ENCODE measurements at places on chromosomes 2 and 18.

- DNase-seq: no peak
These were observed 99.0 kb upstream of the LTBP1 start for GRCh38 chr2:32847734-32848133.

GRCh38 chr18:44957461-44957860 is 276.8 kb downstream of the SETBP1 start:
- no peak for DNase-seq

DNA sequence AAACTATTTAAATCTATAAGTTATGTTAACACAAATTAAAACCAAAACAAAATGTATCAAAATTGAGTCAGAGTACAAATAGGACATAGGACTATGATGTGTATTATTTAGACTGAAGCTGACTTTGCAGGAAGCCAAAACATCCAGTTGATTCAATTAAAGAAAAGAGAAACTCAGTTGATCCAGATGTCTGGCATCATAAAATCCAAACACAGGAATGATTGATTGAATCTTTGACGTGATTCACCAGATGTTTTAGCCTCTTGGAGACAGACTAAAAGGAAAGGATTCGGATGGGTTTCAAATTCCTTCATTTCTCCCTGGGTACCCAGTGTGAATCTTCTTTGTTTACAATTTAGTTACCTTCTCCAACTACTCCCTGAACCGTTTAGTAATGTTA is 272.9 kb downstream of the IRS1 start:
- no peak for DNase-seq

- no peak for DNase-seq
These were observed 61.9 kb upstream of the IL1R1 start for GRCh38 chr2:102080451-102081242.

DNA sequence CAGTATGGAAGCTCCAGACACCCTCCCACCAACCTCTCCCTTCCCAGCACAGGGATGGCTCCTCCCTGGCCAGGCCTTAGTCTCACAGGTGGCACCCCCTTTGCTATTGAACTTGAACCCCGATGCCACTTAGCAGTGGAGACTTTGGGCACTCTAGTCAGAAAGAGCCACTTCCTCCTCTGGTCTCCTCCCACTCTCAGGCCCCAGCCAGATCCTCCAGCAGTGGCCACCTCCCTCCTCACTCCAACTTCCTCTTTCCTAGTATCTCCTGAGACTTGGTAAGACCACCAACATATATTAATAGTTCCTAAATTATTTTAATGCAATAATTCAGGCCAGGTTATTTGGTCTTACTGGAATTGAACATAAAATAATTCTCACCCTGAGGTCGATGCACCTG is 437.2 kb upstream of the ID2 start:
- DNase-seq: no peak

GRCh38 chr18:27054926-27055325 is 130.2 kb downstream of the CHST9 start:
- DNase-seq: no peak

- DNase-seq: no peak
These were observed 65.9 kb downstream of the SOCS6 start for GRCh38 chr18:70354771-70355170.

GRCh38 chr2:40725040-40725439 is 273.1 kb upstream of the SLC8A1 start:
- DNase-seq: no peak

- no peak for DNase-seq
These were observed 1954.1 kb upstream of the CELF4 start for GRCh38 chr18:39519741-39520140.

DNA sequence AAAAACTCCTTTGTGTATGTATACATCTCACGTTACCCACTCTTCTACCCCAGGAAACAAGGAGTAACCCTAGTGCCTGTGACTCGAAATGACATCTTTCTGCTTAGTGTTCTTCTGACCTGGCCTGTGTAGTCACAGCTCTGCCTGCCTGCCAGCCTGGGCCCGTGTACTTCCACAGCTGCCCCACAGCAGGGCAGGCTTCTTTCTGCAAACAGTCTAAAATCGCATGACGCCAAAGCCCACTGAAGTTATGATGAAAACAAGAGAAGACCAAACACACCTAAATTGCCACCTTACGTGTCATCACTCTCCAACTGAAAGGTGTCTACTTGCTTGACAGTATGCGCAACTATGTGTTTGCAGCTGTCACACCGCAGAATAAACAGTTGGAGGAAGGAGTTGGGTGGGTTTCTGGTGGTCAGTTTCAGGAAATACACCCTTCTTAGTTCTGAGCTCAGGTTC is 1.5 kb downstream of the GAREM1 start:
- no peak for DNase-seq

- DNase-seq: no peak
These were observed 7.2 kb upstream of the RAB12 start for GRCh38 chr18:8602040-8602439.

DNA sequence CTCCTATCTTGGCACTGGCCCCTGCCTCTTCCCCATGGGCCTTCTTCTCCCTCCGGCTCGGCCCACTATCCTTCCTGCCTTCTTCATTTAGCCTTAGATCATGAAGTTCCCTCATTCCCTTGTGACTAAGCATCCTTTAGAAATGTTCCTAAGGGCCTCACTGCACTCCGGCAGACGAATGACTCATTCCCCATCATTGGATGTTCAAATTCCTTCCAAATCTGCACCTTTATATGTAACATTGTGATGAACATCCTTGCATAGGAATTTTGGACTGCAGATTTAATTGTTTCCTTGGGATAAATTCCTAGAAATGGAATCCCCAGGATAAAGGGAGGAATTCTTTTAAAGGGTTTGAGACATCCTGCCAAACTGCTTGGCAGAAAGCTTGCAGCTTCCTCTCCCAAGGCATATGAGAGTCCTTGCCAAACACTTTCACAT is 19.0 kb downstream of the CRACDL start:
- no peak for DNase-seq

- no peak for DNase-seq
These were observed 43.2 kb downstream of the CLASP1 start for GRCh38 chr2:121605820-121606733.

DNA sequence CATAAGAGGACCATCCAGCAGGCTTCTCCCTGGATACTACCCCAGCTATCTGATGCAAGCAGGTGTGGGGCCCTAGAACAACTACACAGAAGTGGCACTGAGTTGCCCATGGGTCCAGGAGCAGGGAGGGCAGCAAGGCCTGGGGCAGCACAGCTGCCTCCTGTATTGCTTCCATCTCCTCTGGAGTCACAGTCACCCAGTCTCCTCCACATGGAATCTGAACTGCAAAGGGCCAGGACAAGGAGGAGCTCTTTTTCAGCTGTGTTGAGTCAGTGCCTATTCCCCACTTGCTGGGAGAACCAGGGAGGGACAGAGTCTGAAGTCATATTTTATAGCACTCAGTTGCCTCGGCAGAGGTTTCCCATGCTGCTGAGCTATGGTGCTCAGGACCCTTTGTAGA is 67.9 kb upstream of the ALPP start:
- DNase-seq: no peak

DNA sequence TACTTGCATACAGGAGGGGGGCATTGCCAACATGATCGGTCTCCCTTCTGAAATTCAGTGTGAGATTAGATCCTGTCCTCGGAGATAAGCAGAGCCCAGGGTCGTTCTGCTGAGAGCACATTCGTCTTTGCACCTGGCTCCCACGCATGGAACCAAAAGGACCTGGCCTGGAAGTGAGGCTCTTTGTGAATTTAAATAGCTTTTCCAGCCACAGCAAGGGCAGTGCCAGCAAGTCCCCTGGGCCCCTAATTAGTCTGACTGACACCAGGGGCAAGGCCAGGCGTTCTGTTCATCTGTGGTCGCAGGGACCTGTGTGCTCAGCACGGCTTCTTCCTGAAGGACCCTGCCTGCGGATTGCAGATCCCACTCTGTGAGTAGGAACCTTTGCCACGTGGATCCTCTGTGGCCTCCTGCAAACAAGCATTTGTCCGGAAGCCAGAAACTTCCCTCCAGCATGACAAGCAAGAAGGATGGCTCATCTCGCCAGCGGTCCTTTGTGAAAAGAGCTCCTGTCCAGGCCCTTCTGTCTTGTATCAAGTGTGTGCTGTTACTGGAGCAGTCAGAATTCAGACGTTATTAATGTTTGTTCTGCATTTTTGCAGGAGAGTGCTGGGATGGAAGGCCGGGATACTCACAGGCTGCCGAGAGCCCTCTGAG is 128.7 kb downstream of the TPO start:
- no peak for DNase-seq

GRCh38 chr2:150485114-150485870 is 2.2 kb downstream of the RND3 start:
- no peak for DNase-seq
